ENCODE measurements at places on chromosomes 2 and 18. TPM values are rescaled to one million over a fixed set of nuclear protein-coding genes. Genes with fewer than 3 reads are reported as not detected.

The SP140 gene
- total RNA-seq: 0.33 TPM

The GCG gene
- 129 TPM for total RNA-seq

The ABCG5 gene
- not detected for total RNA-seq

The SAG gene
- not detected for total RNA-seq

The LIMS3 gene
- 4.7 TPM for total RNA-seq

The XDH gene
- 0.78 TPM for total RNA-seq

The EMX1 gene
- 0.26 TPM for total RNA-seq

The EIF2AK3 gene
- 42.5 TPM for total RNA-seq
